ENCODE measurements at places on chromosomes 7 and 10.

DNA sequence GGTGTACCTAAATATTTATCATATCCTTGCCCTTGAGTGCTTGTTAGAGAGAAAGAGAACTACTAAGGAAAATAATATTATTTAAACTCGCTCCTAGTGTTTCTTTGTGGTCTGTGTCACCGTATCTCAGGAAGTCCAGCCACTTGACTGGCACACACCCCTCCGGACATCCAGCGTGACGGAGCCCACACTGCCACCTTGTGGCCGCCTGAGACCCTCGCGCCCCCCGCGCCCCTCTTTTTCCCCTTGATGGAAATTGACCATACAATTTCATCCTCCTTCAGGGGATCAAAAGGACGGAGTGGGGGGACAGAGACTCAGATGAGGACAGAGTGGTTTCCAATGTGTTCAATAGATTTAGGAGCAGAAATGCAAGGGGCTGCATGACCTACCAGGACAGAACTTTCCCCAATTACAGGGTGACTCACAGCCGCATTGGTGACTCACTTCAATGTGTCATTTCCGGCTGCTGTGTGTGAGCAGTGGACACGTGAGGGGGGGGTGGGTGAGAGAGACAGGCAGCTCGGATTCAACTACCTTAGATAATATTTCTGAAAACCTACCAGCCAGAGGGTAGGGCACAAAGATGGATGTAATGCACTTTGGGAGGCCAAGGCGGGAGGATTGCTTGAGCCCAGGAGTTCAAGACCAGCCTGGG lies 11.4 kb downstream of the SERPINE1 start:
- peak; percentile 86 for DNase-seq

DNA sequence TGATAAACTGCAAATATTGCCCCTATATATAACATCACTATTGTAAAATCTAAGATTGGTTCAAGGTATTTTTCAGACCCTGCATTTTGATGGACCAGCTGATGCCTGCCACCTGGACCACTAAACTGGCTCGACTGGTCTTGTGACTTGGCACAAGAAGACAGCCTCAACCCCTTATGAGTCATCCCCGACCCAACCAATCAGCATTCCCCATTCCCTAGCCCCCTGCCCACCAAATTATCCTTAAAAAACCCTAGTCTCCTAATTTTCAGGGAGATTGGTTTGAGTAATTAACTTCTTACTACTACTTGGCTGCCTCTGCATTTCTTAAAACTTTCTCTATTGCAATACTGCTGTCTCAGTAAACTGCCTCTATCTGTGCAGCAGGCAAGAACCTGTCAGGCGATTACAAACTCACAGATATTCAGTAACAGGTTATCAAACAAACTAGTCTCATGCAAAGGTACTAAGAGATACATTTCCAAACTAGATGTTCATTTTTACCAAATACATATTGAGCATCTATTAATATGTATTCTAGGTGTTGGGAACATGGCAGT lies 5.5 kb downstream of the CCDC186 start:
- no peak for DNase-seq

GRCh38 chr7:134014935-134015334 lies 112.2 kb upstream of the LRGUK start:
- no peak for DNase-seq

DNA sequence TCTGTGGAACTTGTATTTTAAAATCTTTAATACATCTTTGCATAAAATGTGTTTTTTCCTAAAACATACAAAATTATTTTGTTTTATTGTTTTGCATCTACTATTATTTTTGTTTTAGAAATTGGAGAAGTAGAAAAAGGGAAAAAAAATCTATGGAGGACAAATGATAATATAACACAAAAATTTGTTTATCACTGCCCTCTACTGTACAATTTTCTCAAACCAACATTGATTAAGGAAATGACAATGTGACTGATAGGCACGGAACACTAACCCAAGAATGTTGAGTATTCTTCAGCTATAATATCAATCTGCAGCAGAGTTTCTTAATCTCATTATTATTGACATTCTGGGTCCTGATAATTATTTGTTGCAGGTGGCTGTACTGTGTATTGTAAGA lies 9.5 kb upstream of the ING3 start:
- no peak for DNase-seq

DNA sequence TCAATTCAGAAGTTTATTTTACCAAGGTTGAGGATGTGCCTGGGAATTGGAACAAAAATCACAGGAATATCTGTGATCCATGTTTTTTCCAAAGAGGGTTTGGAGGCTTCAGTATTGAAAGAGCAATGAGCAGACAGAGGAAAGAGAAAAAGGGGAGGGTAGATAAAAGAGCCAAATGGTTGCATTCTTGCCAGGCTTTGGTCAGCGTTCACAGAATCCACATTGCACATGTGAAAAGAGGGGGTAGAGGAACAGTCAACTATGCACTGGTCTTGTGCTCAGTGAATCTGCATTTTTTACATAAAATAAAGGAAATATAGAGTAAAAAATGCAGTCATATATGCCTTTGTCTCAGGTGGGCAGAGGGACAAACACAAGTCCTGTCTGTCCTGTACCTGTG lies 20.6 kb upstream of the ERCC6 start:
- no peak for DNase-seq

DNA sequence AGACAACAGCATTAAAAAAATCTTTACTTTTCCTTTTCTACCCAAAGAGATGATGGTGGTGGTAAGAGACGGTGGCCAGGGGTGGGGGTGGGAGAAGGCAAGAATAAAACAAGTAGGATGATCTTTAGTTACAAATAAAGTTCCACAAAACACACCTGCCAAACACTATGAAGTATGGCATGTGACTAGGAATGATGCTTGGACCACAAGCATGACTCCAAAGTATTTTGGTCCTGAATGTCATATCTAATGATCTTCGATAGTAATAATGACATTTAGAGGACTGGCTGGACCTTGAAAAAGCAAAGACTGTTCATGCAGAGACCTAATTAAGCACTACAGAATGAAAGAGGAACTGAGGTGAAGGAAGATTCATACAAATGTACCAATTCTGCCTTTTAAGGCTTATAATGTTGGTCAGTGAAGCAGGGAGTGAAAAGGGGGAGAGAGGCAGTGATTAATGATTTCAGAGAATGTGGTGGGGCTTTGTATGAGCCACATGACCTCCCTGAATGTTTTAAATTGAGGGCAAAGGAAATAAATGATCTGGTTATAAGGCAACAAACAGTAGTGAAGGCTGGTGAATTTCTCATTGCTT lies 29.6 kb upstream of the DKK1 start:
- DNase-seq = no peak

DNA sequence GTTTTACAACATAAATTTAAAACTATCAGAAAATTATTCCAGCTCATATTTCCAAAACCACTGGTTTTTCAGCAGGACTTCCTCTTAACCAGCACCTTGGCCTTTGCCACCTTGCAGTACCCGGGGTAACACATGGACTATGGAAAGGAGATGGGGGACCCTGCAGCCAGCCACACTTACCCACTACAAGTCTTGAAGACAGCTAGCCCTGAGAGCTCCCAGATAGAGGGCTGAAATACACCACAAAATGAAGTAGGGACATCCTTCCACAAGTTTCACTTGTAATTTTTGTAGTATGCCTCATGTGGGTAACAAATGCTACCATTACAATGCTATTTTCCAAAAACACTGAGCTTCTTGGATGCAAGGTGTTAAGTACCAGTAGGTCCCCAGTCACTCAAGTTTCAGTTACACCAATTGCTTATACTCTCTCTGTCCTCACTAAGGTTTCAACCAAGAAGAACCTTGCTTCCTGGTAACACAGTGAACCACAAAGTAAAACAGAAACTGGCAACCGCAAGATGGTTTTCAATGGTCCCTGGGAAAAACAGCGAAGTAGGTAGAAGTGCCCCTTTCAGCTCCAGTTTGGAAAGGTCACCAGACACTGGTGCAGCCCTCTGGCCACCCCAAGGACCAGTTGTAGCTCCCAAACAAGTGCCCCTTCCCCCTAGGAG lies 110.9 kb downstream of the SGMS1 start:
- DNase-seq = peak; percentile 16

GRCh38 chr10:78516236-78516635 lies 482.6 kb downstream of the RPS24 start:
- no peak for DNase-seq
